Naive B cell (primary cell): ENCODE measurements at places on chromosomes 12 and 14.

- no peak for DNase-seq
These were observed 2.8 kb downstream of the TNS2 start for GRCh38 chr12:53052419-53053217.

- DNase-seq = no peak
These were observed 136.3 kb downstream of the FOXG1 start for GRCh38 chr14:28902930-28903329.

GRCh38 chr12:104360983-104361707, 57.6 kb downstream of the EID3 start:
- DNase-seq = no peak

- no peak for DNase-seq
These were observed 4.8 kb downstream of the TXNDC16 start for GRCh38 chr14:52547526-52547925.

GRCh38 chr14:83163016-83163415, 1629.4 kb upstream of the SEL1L start:
- DNase-seq = no peak

- no peak for DNase-seq
These were observed 18.6 kb upstream of the KRT77 start for GRCh38 chr12:52721838-52722470.

DNA sequence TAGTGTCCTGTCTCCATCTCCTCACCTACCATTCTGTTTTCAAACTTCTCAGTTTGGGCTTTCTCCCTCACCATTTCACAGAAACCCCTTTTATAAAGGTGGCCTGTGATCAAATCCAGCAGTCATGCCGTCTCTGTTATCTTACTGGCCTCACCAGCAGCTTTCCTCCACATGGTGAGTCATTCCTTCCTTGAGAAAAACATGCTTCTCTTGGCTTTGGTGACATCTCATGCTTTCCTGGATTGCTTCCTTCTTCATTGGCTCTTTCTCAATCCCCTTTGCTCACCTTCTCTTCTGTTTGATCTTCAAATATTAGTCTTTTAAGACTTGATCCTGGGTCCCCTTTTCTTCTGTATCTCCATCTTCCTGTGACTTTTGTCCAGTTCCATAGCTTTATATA, 164.9 kb downstream of the ANO4 start:
- no peak for DNase-seq
